Mucosa of descending colon (tissue), 3 donors: ENCODE measurements at places on chromosomes 4 and X.

DNA sequence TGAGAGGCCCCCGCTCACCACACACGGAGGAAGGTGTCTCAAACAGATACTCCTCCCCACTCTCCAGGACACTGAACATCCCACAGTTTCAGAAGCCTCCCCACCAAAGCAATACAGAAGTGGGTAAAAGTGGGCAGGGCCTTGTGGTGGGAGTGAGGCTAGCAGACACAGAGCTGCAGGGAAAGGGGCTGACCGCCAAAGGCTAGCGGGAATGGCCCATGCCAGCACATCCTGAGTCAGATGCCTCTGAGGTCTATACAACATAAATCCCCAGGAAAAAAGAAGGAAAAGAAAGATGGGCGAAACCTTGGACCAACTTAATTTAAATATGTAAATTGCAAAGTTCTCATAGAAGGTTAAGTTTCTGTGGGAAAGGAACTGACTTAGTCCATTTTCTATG lies 21.9 kb upstream of the ARHGAP10 start:
- no peak for DNase-seq

GRCh38 chr4:15873117-15873516 lies 65.4 kb downstream of the FGFBP1 start:
- DNase-seq: no peak

GRCh38 chr4:19236473-19236872 lies 1015.2 kb upstream of the SLIT2 start:
- DNase-seq: no peak

- DNase-seq: no peak
Observed at GRCh38 chr4:108555701-108556100, 64.7 kb upstream of the RPL34 start.
